Cerebellum (tissue), 4 donors: ENCODE measurements at places on chromosomes 7 and 10. TPM values are rescaled to one million over a fixed set of nuclear protein-coding genes. Genes with fewer than 3 reads are reported as not detected.

- no peak for DNase-seq
These were observed 160.2 kb upstream of the DPP6 start for GRCh38 chr7:153891990-153892389.

The C7orf33 gene
- total RNA-seq, result 0.64 TPM

GRCh38 chr7:69651101-69651590 lies 52.9 kb downstream of the AUTS2 start:
- DNase-seq, result no peak

GRCh38 chr10:96225119-96225518 lies 46.2 kb downstream of the BLNK start:
- DNase-seq, result no peak

GRCh38 chr7:142371586-142372377 lies 113.9 kb upstream of the PRSS58 start:
- no peak for DNase-seq

DNA sequence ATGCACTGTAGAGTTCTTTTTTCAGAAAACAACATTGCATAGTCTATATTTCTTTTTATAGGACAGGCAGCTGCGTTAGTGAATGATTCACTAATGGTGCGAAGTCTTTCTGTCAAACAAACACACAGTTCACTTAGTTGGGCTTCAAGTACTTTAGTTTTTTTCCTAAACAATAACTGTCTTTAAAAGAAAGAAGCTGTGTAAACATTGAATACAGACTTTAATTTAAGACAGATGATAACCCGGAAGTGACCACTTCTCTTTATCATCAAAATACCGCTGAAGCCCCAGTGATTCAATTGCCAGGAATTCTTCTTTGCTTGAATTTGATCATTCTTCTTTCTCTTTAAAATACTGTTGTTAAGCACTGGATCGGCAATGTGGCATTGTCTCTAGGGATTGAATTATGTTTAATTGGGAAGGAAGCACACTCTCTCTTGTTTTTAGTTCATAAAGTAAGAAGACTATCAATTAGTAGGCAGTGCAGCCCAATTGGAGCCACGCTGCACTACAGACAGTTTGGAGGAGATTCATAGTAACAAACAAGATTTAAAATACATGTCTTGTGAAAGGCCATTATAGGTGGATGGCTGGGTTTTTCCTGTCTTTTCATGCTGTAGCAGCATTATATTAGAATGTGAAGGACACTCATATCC lies 30.4 kb downstream of the CNTNAP2 start:
- no peak for DNase-seq
